Thoracic aorta (tissue), 2 donors: ENCODE measurements at places on chromosomes 2 and 18. TPM values are rescaled to one million over a fixed set of nuclear protein-coding genes. Genes with fewer than 3 reads are reported as not detected.

GRCh38 chr2:12616456-12617156 is 100.1 kb upstream of the TRIB2 start:
- H3K27me3 ChIP-seq: no peaks in the 10 kb centered on the region
- no peaks in the 10 kb centered on the region for H3K36me3 ChIP-seq
- H3K4me1 ChIP-seq: peaks cover 18% of the 10 kb centered on the region
- no peak overlapping the region for H3K4me3 ChIP-seq
- DNase-seq: no peak
- H3K27ac ChIP-seq: no peak overlapping the region

DNA sequence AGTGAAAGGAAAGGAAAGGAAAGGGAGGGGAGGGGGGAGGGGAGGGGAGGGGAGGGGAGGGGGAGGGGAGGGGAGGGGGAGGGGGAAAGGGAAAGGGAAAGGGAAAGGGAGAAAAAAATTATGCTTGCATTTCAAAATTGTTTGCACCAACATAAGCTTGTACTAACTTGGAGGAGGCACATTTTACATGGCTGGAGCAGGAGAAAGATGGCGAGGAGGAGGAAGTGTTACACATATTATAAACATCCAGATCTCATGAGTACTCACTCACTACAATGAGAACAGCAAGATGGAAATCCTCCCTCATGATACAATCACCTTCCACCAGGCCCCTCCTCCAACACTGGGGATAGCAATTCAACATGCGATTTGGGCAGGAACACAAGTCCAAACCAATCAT is 660.2 kb upstream of the CDH2 start:
- no peak overlapping the region for H3K27ac ChIP-seq
- no peak overlapping the region for H3K4me3 ChIP-seq

- H3K36me3 ChIP-seq: no peaks in the 10 kb centered on the region
- no peak overlapping the region for H3K4me3 ChIP-seq
- no peak for DNase-seq
- no peaks in the 10 kb centered on the region for H3K4me1 ChIP-seq
- H3K27ac ChIP-seq: no peak overlapping the region
- no peaks in the 10 kb centered on the region for H3K27me3 ChIP-seq
These were observed 22.7 kb downstream of the AOX1 start for GRCh38 chr2:200608341-200609027.

DNA sequence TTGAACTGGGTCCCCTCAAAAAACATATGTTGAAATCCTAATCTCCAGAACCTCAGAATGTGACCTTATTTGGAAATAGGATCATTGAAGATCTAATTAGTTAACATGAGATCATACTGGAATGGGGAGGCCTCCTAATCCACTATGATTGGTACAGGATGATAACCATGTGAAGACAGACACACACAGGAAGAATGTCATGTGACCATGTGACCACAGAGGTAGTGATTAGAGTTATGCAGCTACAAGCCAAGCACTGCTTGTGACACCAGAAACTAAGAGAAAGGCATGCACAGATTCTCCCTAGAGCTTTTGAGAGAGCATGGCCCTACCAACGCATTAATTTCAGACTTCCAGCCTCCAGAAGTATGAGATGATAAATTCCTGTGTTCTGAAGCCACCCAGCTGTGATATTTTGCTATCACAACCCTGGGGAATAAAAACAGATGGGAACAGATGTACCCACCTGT is 47.0 kb upstream of the TGIF1 start:
- H3K27ac ChIP-seq: no peak overlapping the region
- no peak for DNase-seq
- H3K4me3 ChIP-seq: no peak overlapping the region
- no peaks in the 10 kb centered on the region for H3K4me1 ChIP-seq
- H3K27me3 ChIP-seq: no peaks in the 10 kb centered on the region

DNA sequence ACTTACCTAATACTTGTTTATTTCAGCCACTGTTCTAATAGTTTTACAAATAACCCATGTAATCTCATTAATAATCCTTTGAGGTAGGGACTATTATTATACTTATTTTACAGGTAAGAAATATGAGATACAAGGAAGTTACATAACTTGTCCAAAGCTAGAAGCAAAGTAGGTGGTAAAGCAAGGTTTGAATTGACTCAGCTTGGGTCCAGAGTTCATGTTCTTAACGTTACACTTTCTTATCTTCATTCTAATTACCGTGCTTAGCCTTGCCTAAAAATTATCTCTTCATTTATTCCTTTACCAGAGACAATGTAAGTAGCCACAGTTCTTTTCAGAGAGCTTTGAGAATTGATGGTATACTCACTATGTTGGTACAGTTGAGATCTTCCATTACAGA is 743.6 kb downstream of the KCNJ3 start:
- H3K36me3 ChIP-seq: no peaks in the 10 kb centered on the region
- no peak overlapping the region for H3K4me3 ChIP-seq
- H3K27ac ChIP-seq: no peak overlapping the region
- no peaks in the 10 kb centered on the region for H3K4me1 ChIP-seq
- DNase-seq: no peak

DNA sequence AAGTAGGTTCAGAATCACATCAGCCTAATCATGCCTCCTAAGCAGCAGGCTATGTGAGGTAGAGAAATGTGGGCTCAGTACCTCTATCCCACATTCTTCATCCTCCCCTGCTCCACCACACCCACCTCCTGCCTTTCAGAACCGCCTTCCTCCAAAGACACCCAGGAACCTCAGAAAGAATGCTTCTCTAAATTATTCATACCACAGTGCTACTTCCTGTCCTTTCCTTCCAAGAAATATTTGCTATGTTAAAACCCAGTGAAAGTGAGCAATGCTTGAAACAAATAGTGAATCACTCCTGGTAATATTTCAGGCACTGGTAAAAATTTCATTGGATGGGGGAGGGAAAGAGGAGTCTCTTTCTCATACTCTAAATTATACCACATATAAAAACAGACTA is 24.0 kb upstream of the CREB1 start:
- peak overlapping the region; percentile 53 for H3K4me3 ChIP-seq
- H3K27ac ChIP-seq: peak overlapping the region; percentile 77
- H3K4me1 ChIP-seq: peaks cover 25% of the 10 kb centered on the region
- no peak for DNase-seq
- no peaks in the 10 kb centered on the region for H3K36me3 ChIP-seq

GRCh38 chr2:98346311-98347236 is at the start of gene CNGA3:
Gene CNGA3 (plus strand): TSS chr2:98346456. CDS start chr2:98369976, 23,520 bp downstream.
- H3K4me3 ChIP-seq: peak within 1 kb of the TSS; percentile 49
- no peaks in the 10 kb centered on the region for H3K36me3 ChIP-seq
- no peak within 1 kb of the TSS for H3K27ac ChIP-seq
- no peak for DNase-seq
- H3K4me1 ChIP-seq: peaks cover 3% of the 10 kb centered on the region

DNA sequence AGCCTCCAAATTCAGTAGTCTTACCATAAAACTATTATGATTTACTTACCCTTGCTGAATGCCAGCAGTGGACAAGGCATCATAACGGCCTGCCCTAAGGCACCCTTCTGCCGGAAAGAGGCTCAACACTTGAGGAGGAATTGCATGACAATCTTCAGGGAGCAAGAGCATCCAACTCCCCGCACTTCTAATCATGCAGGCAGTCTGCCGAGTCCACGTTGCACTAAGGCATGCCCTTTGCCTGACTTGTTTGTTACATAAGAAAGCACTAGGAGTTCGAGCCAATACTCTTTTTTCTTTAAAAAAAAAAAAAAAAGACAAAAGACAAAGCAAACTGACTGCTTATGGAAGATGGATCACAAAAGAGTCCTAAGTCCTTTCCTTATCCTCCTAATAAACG is 17.9 kb upstream of the SPTBN1 start:
- no peak overlapping the region for H3K27ac ChIP-seq
- peaks cover 15% of the 10 kb centered on the region for H3K4me1 ChIP-seq
- no peaks in the 10 kb centered on the region for H3K27me3 ChIP-seq
- no peak overlapping the region for H3K4me3 ChIP-seq

DNA sequence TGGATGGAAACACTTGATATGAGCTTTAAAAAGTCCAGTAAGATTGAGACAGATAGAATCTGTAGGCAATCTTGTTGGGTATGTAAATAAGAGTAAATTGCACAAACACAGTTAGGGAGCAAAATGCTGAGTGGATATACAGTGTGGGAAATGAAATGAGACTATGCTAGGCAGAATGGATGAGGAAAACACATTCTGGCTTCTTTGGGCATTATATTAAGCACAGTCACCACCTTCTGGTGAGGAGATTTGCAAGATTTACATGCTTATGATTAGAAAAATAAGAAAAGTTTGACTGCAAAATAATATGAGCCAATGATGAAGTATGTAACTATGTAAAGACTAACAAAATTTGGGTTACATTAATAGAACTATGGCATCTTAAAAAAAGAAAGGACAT is 2165.0 kb upstream of the CELF4 start:
- H3K4me3 ChIP-seq: no peak overlapping the region
- H3K36me3 ChIP-seq: no peaks in the 10 kb centered on the region
- H3K27ac ChIP-seq: no peak overlapping the region
- no peaks in the 10 kb centered on the region for H3K4me1 ChIP-seq

- DNase-seq: no peak
- no peaks in the 10 kb centered on the region for H3K27me3 ChIP-seq
- no peak overlapping the region for H3K27ac ChIP-seq
- peaks cover 3% of the 10 kb centered on the region for H3K4me1 ChIP-seq
These were observed 41.3 kb downstream of the C18orf63 start for GRCh38 chr18:74356959-74357358.

DNA sequence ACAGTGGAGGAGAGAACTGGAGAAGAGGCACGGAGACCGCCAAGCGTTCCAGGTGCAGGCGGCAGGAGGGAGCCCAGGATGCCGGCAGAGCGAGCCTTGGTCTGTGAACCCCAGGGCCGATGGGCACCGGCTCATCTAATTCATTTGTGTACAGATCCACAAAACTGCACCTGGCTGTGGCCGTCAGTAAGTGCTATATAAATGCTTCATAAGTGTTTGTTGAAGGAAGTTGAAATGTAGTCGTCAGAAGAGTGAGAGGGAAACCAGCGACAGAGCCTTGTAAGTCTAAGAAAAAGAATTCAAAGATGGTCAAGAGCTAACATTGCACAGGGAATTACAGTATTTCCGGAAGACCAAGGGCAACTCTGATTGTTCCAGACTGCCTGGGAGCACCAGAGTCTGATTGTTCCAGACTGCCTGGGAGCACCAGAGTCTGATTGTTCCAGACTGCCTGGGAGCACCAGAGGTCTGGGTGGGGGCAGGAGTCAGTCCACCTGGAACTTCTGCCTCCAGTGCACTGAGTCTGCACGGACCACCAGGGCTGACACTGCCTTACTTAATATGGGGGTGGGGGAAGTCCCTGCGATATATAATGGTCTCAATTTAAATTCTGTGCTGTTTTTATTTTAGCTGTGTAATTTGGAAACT is 112.3 kb downstream of the BCL2 start:
- peak overlapping the region; percentile 76 for H3K27ac ChIP-seq
- peaks cover 38% of the 10 kb centered on the region for H3K4me1 ChIP-seq
- H3K27me3 ChIP-seq: no peaks in the 10 kb centered on the region

DNA sequence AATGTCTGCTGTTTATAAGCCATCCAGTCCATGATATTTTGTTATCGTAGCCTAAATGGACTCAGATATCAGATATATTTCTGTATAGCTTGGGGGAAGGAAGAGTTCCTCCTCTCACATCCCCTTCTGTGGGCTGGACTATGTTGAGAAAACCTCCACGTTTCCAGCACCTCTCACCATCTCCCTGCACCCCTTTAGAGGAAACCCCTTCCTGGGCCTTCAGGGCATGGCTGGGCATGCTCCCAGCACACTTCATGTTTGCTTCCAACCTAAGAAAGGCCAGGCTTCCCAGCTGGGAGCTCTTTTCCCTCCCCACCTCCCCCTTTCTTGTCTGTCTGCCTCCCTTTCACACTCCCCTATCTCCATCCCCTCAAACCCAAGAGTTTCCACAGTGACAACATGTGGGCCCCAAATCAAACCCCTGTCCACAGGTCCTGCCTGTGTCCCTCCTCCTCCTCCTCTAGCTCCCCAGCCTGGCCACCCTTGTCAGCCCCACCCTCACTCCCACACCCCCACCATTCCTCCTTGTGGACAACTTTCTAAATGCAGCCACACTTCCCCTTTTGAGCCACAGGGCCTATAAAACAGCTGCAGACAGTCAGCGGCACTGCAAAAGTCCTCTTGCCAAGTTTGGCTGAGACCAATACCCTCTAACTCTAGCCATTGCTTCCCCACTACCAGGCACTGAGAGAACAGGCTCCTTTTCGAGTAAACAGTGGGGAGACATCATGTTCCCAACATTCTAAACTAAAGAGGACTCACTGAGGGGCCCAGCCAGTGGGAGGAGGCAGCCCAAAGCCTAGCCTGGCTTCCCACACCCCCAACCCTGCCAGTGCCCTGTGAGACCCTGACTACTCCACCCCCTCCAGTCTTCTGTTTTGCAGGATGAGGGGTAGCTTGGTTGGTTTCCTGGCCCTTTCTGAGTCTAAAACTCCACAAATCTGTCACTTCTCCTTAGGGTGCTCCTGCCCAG is 120.5 kb downstream of the ZFP36L2 start:
- H3K4me1 ChIP-seq: peaks cover 96% of the 10 kb centered on the region
- no peaks in the 10 kb centered on the region for H3K36me3 ChIP-seq
- no peak for DNase-seq
- H3K4me3 ChIP-seq: no peak overlapping the region
- no peaks in the 10 kb centered on the region for H3K27me3 ChIP-seq

GRCh38 chr2:59029058-59029457 is 787.9 kb upstream of the FANCL start:
- H3K27me3 ChIP-seq: no peaks in the 10 kb centered on the region
- H3K36me3 ChIP-seq: no peaks in the 10 kb centered on the region
- DNase-seq: no peak

DNA sequence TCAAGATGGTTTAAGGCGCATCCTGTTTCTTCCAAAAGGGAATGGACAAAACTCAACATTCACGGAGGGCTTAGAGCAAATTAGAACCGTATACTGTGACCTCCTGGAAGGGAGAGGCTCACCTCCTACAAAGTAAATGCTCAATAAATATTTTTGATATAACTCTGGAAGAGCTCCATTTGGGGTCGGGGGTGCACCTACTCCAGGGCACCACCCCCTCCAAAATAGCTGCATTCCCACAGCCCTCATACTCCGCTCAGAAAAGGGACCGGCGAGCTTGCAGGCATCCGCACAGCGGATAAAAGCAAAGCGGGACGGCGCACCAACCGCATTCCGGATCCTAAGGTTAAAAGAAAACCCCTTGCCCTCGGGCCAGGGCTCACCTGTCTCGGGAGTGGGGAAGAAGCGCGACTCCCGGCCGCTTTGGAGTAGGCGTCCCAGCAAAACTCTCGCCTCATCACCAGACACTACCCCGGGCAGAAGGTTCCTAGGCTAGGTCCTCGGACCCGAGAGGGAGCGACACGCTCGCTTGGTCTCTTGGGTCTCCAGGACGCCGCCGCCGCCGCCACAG is 378 bp downstream of the WDPCP start:
- H3K4me3 ChIP-seq: peak overlapping the region; percentile 90
- H3K4me1 ChIP-seq: peaks cover 23% of the 10 kb centered on the region
- no peak for DNase-seq

Gene IL36RN
- total RNA-seq: not detected

Gene SPOPL
- total RNA-seq: 46.3 TPM

Gene SERPINB12
- total RNA-seq: not detected

Gene NEMP2
- 3.2 TPM for total RNA-seq
